PC-3 (cell line): ENCODE measurements at places on chromosomes 7 and 10.

DNA sequence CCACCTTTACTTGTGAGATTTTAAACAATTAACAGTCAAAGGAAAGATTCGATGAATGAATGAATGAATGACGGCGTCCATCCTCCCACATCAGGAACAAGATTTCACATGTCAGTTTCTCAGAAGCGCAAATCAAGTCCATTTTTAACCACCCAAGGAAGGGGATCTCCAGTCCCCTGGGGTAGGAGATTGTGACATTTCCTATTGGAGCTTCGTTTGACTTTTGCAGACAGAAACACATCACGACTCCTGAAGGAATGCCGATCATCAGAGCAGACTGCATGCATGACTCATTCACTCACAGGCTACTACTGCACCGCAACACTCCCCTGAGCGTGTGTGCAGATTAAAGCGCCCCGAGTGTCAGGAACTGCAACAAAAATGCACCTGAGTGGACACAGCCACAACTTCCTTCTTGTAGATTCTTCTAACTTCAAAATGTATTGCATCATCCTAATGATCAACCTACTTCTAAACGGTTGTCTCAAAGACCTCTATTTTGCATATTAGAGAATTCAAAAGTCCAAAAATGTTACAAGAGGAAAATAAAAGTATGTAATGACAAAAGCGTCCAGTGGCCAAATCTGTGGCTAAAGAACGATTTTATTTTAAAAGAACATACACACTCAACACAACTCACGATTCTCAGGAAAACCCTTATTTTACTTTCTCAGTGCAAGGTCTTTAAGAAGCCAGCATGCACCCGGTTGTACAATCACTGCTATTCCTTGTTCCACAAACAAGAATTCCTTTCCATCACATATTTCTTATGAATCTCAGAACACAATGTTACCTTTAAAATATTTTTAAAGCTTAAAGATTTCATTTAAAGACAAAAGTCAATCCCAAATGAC lies 172.6 kb downstream of the FAM107B start:
- DNase-seq = peak; percentile 75

- peak; percentile 100 for DNase-seq
Measured at GRCh38 chr10:79320820-79321493, 26.3 kb upstream of the PPIF start.

DNA sequence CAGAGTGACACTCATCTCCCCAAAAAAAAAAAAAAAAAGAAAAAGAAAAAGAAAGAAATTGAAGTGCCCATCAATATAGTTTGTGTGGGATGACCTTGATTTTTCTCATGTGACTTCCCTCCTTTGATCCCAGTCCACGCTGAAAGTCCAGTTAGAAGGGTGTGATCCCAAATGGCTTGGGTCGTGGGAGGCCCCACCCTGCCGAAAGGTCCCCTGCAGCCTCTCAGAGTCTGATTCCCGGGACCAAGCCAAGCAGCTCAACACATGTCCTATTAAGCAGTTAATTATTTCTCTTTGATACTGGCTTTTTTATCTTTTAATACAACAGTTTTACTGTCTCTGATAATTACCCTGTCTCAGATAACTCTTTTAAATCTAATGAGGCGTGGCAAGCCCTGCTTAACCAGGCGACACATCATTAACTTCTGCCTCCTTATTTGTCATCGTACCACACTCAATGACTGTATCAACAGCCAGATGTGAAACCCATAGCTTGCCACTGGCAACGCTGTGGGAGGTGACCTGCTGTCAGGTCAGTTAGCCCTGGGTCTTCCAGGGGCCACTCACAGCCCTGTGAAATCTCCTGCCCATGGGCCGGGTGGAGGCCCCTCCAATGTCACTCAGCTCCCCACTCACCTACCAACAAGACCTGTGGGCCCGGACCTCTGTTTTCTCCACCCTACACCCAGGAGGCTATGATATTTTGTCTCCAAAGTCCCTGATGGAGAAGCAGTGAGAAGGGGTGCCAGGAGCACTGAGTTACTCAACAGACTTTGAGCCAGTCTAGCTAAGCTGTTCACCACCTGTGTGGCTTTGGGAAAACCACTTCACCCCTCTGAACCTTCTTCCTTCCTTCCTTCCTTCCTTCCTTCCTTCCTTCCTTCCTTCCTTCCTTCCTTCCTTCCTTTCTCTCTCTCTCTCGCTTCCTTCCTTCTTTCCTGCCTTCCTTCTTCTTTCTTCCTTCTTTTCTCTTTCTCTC lies 110.0 kb upstream of the SFMBT2 start:
- no peak for DNase-seq

GRCh38 chr10:92387289-92387940 lies 96.4 kb downstream of the MARCHF5 start:
- peak; percentile 51 for DNase-seq

- DNase-seq = no peak
Measured at GRCh38 chr10:46235705-46236545, 50.9 kb upstream of the ANTXRL start.

GRCh38 chr10:71597821-71598498 lies 121.6 kb downstream of the C10orf105 start:
- DNase-seq = no peak

GRCh38 chr7:54338319-54338718 lies 203.9 kb upstream of the VSTM2A start:
- no peak for DNase-seq

DNA sequence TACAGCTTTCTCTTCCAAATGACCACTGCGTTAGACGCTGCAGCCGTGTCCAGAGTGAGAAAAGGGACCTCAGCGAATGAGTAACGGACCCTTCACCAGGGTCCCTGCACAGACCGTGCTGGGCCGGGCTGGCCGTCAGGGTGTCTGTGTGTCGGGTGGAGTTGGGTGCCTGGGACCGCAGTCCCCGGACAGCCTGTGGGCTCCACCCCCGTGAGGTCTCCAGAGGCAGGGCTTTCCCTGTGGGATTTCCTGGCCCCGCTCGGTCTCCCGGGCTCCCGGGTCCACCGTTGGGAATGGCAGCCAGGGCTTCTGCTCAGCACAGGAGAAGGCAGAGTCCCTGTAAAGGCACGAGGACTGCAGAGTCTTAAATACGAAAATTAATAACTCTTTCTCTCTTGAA lies 509.7 kb downstream of the TCERG1L start:
- no peak for DNase-seq

DNA sequence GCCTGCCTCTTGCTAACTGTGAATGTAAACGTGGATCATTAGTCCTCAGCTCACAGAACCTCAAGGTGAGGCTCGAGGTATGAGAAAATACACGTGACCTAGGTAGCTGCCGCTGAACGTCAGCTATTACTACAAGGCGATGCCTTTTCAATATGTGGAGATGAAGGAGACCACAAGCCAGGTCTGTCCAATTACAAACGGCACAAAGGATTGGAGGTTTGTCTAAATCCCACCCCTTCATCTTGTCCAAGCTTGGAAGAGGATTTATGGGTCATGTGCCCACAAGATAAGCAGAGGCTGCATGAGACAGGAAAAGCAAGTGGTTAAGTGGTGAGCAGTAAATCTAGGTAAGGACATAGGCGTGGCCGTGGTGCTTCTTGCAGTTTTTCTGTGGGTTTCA lies 3.4 kb downstream of the H2BK1 start:
- no peak for DNase-seq

GRCh38 chr10:90998733-90999511 lies 78.0 kb upstream of the ANKRD1 start:
- no peak for DNase-seq

GRCh38 chr10:124342821-124343170 lies 75.9 kb downstream of the OAT start:
- no peak for DNase-seq

GRCh38 chr10:28879875-28880682 lies 202.8 kb downstream of the BAMBI start:
- no peak for DNase-seq
